ENCODE measurements at places on chromosomes 5 and 9.

- DNase-seq: no peak
Measured at GRCh38 chr5:128667152-128667551, 129.1 kb upstream of the FBN2 start.

DNA sequence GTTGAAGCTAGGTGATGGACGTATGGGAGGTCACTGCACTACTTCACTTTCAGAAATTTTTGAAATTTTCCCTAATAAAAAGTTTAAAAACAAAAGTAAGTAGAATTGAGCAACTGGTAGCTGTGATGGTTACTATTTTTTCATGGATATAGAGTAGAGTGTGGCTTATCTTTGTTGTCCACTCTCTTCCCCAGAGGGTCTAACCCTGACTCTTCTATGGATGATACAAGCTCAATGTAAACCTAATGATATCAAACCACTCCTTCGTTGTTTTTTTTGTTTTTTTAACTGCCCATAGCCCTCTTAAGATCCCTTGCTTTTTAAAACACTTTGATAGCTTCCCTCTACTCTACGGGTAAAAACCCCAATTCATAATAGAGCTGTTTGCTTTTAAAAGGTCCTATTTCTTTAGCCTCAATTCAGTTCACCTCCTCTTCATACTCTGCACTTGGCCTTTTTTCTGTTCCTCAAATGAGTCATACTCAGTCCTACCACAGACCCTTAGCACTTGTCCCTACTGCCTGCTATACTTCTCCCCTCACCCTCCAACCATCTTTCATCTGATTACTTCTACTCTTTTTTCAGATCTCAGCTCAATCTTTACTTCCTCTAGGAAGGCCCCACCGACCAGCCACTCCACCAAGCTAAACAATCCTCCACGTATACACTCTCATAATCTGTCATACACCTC lies 2.6 kb downstream of the HDAC3 start:
- no peak for DNase-seq

DNA sequence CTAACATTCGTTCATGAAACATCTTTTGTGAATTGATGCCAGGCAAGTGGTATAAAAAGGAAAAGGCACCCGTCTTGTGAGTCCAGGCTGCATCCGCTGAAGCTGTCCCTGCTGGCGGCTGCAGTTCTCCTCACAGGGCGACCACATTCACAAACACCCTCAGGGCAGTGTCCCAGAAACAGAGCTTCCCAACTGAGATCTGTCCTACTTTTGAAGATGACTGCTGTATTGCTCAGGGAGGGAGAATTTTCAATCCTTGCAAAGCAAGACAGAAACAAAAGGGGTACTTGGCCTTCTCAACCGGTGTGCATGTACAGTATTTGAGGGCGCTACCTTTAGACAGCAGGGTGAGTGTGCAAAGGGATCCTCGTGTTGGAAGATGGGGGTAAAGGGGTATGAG lies 316.1 kb downstream of the GADD45G start:
- DNase-seq: no peak

DNA sequence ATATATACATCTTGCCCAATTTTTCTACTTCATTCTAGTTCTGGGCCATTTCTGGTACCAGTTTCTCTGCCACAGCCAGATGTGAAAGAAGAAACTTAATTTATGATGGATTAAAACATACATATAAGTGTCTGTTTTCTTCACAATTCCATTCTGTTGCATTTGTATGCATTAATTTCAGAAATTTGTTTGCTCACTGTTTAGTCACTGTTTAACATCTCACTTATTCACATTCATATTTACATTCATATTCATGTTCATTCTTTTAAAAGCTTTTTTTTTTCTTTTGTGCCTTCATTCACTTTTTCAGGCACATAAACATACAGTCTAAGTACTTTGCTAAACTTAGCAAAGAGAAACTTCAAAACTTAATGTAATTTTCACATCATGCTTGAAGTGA lies 684.0 kb upstream of the CDH9 start:
- DNase-seq: no peak

GRCh38 chr5:32103521-32103920 lies 70.6 kb downstream of the GOLPH3 start:
- DNase-seq: no peak

DNA sequence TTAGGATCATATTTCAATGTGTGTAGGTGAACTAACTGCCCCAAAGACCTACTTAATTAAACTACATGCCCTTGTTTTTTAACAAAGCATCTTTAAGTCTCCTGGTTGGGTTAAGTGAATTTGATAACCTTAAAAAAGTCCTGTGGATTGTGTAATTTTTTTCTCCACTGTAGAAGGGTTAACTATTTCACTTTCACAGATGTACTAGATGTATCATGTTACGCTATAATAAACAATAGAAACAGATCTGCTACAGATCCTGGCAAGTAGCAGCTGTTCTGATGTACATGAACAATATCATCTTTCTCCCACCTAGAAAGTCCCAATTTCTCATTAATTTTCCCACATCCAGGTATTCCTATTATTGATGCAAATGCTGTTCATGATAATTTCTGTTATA lies 18.9 kb downstream of the KIF24 start:
- DNase-seq: no peak

DNA sequence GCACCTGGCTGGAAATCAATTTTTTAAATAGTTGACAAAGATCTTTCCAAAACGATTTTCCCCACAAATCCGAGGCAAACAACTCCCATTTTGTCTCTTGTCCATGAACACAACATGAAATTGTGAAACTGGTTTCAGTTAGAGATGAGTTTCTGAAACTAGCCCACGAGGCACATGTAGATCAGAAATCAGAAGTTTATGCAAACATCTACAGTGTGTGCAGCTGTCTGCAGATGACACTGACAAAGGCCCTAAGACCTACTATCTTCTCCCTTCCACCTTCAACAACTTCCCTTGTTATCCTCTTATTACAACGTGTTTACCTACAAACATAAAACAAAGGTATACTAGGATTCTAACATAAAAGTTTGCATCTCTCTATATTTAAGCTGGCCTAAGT lies 183.3 kb downstream of the DIRAS2 start:
- no peak for DNase-seq

DNA sequence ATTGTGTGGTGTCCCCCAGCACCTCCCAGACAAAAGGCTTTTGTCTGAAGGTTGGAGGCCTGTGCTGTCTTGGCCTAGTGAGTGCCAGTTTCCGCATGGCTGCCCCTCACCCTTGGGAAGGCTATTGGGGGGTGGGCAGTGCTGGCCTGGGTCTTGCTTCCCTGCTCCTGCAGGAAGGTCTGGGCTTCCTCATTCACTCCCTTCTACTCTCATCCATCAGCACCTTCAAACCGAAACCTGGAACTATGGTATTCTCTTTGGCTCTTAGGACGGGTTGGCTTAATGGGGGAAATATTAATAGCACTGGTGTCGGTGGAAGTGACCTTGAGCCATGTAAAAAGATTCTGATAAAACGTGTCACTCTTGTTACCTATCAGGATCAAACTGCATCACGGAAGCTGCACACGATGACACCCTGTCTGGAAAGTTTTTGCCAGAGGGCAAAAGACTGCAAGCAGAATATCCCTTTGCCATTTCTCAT lies 34.0 kb upstream of the GLRX start:
- DNase-seq: no peak

All from mesenteric fat pad (tissue), 1 donor.